ENCODE measurements at places on chromosomes 12 and 14.

GRCh38 chr14:49865431-49865859 lies 12.9 kb upstream of the NEMF start:
- peak; percentile 48 for DNase-seq

DNA sequence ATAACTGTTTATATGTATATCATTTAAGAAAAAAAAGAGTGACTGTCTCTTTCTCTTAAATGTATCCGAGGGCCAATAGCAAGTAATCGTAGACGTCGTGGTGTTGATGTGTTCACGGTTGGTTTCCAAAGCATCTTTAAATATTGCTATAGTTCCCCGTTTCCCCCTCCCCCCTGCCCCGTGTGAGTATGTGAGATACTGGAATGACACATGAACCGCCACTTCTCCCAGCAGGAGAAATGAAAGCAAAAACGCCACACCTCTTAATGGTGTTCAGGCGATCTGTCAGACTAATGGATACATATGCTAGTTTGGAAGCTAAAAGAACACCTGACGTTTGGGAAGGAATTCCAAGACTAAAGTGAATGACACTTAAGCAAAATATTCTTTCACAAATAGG lies 258.3 kb downstream of the FOXN3 start:
- no peak for DNase-seq

GRCh38 chr12:117080661-117081144 lies 18.5 kb downstream of the TESC start:
- no peak for DNase-seq

GRCh38 chr12:29614694-29615325 lies 117.3 kb upstream of the OVCH1 start:
- no peak for DNase-seq

GRCh38 chr14:65604936-65605335 lies 192.4 kb downstream of the FUT8 start:
- no peak for DNase-seq

- no peak for DNase-seq
Observed at GRCh38 chr12:132542661-132543060, 52.7 kb downstream of the FBRSL1 start.

- DNase-seq, result no peak
Observed at GRCh38 chr12:121467638-121468498, 68.0 kb downstream of the RNF34 start.

GRCh38 chr14:54658836-54659235 lies 91.9 kb downstream of the SAMD4A start:
- no peak for DNase-seq

DNA sequence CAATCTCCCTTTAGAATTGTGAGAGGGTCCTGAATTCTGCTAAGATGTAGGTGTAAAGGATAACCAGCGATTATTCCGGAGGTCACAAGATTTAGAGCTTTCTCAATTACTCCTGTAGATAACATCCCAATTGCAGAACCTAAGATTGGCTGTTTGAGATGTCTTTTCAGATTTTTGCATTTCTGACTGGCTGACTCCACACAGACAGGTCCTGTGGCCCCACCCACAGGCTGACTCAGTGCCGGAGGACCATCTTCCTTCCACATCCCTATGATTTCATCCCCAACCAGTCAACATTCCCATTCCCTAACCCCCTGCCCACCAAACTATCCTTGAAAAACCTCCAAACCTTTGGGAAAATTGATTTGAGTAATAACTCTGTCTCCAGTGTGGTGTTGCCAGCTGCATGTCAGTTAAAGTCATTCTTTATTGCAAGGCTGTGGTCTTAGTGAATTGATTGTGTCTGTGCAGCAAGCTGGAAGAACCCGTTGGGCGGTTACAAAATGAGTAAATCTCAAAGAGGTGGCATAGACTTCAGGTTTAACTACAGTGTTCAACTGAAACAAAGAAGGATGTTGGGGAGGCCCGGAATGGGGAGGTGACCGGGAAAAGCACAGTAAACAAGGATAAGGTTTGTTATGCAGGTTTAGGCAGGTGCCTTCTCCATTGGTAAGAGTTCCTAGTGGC lies 10.6 kb downstream of the FNTB start:
- DNase-seq, result no peak

DNA sequence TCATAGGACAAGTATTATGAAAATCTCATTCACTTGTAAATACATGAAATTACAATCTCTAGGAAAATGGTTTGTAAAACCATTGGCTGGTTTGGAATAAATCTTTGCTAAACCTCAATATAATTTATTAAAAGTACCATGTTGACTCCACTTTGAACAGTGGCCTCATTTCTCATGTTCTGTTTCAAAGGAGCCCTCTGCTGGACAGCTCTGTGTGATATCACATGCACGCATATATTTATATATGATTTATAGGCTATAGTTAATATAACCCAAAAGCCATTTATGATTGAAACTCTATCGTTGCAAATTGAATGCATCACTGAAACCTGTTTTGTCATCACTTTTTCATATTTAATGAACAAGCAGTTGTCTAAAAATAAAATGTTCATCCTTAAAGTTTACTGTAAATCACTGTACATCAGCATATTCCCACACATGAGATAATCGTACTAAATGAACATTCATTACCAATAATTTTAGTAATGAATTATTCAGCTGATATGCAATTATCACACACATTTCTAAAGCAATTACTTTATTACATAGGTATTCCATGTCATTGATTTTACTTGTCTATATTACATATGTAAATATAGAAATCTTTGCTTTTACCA lies 493.8 kb downstream of the NPAS3 start:
- no peak for DNase-seq

- DNase-seq, result no peak
Observed at GRCh38 chr12:131459773-131460365, 251.0 kb upstream of the SFSWAP start.

GRCh38 chr12:120015313-120015712 lies 26.3 kb downstream of the BICDL1 start:
- no peak for DNase-seq

DNA sequence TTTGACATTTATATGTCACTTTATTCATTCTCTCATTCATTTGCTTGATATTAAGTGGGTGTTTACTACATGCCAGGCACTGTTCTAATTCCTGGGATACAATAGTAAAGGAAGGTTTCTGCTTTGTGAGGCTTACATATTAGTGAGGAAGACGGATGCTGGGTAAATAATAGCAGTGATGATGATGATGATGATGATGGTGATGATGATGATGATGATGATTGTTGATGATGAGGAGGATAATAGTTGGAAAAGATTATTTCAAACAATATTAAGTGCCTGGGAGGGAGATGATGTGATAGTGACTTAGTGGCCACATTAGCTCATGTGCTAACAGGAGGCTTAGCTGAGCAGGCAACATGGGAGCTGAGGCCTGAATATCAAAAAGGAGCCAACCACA lies 19.3 kb upstream of the TMEM233 start:
- no peak for DNase-seq

DNA sequence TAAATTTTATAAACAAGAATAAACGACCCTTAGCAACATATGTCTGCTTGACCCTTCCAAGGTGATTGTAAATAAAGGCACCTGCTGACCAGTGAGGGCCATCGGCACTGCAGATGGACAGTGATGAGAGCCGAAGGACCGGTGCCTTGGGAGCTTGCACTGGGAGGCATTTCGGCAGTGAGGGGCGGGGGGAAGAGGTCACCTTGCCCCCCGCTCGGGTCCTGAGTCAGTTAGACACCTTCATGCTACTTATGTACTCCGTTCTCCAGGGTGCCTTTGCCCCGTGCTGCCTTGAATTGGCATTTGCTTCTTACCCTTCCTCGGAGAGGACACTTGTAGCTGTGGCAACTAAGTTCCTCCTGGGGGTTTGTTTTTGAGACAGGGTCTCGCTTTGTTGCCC lies 23.0 kb downstream of the MMAB start:
- no peak for DNase-seq

- DNase-seq, result peak; percentile 89
Observed at GRCh38 chr12:98424726-98425401, 90.5 kb upstream of the TMPO start.

DNA sequence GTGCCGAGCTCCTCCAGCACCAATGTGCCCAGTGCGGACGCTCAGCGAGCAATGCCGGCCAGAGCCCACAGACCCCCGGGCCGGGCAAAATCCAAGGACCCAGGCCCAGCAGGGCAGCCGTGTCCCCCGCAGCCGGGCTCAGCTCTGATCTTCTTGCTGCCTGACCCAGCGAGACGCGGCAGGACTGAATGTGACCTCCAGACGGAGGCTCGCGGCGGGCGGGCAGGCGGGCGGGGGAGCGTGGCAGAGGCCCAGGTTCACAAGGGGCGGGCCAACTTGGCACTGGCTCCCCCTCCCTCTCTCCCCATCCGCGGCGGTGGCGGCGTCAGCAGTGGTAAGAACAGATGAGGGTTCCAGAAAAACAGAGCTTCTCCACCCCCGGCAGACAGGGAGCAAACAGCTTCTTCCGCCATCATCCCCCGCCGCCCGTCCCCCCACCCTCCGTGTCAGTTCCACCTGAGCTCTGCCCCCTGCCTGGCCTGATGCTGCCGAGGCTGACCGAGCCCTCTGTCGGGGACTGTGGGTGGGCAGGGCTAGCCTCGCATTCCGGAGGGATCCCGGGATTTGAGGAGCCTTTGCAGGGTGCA lies 94.3 kb downstream of the RFLNA start:
- DNase-seq, result peak; percentile 87

- DNase-seq, result no peak
Observed at GRCh38 chr14:67857778-67858350, 38.3 kb downstream of the RAD51B start.

GRCh38 chr14:82313889-82314288 lies 780.2 kb upstream of the SEL1L start:
- no peak for DNase-seq

GRCh38 chr12:122059203-122059960 lies 19.2 kb upstream of the MLXIP start:
- no peak for DNase-seq

GRCh38 chr14:58826845-58827686 lies 189.3 kb downstream of the DACT1 start:
- DNase-seq, result no peak

DNA sequence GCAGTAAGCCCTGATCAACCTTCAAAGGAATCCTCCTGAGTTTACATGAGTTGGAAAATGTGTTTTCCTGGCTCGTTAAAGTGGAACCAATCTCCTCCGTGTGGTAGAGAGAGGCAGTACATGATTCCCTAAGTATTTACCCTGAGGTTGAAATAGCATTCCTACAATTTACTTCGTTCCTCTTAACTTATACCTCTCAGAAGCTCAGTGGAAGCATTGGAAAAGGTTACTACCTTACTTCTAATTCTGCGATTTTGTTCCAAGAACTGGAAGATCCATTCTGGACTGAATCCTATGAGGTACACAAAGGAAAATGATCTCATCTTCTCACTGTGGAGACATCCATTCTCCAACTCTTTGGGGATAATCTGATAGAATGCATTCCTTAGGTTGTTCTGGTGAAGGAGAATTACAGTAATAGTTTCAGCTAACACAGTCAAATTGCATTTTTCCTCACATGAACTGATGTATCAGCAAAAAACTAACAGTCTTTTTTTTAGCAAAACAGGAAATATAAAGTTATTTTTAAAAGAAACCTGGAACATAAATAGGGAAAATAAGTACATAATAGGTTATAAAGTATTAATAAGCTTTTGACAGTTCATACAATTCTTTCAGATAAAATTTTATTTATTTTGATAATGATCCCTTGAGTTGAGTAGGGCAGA lies 475.6 kb downstream of the PDZRN4 start:
- DNase-seq, result peak; percentile 30

GRCh38 chr14:90721619-90722305 lies 94.5 kb downstream of the TTC7B start:
- DNase-seq, result no peak

GRCh38 chr12:32273712-32274111 lies 125.6 kb upstream of the FGD4 start:
- DNase-seq, result no peak

DNA sequence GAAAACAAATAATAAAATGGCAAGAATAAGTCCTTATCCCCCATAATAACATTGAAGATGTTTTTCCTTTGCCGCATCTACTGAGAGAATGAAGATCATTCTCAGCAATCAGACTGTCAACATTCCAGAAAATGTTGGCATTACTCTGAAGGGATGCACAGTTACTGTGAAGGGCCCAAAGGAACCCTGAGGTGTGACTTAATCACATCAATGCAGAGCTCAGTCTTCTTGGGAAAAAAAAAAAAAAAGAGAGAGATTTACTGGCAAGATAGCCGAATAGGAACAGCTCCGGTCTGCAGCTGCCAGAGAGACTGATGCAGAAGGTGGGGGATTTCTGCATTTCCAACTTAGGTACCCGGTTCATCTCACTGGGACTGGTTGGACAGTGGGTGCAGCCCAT lies 41.3 kb upstream of the OR6J1 start:
- no peak for DNase-seq

DNA sequence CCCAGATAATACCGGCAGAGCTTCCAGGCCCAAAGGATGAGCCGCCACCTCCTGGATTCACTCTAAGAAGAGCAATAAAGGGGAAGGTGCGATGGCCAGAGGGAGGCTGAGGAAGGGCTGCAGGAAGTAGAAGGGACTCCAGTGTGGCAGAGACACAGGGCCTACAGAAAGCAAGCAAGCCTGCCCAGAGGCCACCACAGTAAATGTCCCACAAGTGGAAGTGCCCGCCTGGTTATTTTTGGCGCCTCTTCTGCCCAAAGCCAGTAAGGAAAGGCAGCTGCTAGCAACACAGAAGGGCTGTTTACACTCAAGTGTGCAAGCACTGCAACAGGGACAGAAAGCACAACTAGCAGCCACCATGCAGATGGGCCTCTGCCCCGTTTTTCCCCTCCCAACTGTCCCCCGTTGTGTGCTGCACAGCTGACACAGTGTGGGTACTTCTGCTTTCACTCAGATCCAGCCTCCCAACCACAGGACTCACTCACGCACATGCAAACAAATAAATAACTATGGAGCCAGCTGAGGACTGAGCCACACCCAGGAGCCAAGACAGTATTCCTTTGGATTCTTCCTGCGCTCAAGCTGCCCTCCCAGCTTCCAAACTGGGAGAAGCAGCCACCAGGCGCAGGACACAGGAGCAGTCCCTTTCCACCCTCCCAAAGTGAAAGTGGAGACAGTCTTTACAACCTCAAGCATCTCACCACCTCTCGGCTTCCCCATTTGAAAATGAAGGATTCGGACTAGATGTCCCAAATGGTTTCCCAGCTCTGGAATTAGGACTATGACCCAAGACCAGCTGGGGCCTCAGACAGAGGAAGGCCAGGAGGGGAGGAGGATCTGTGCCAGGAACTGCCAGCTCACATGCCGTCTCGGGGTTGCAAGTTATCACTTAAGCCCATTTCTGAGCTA lies 40.0 kb upstream of the PNMA1 start:
- DNase-seq, result no peak

DNA sequence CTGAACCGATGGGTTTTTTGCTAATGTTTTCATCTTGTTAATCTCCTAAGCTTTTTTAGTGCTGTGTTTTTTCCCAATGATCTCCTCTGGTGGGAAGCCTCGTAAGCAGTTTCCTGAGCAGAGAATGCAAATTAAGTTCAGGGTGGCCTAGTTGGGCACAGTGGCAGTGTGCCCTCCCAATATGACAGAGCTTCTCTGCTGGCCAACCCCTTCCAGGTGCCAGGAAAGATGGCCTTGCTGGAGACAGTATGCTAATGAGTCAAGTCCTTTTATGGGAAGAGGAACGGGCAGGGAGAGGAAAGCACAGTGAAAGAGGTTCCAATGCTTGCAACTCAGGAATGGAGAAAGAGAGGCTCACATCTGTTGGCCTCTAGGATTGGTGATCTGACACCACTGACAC lies 115.8 kb downstream of the GCH1 start:
- no peak for DNase-seq

All from NCI-H226 (cell line).